ENCODE measurements at places on chromosomes 6 and 20.

GRCh38 chr6:37850260-37850659 lies 30.7 kb downstream of the ZFAND3 start:
- no peak for DNase-seq

- DNase-seq = no peak
Observed at GRCh38 chr6:946546-946945, 253.6 kb upstream of the EXOC2 start.

DNA sequence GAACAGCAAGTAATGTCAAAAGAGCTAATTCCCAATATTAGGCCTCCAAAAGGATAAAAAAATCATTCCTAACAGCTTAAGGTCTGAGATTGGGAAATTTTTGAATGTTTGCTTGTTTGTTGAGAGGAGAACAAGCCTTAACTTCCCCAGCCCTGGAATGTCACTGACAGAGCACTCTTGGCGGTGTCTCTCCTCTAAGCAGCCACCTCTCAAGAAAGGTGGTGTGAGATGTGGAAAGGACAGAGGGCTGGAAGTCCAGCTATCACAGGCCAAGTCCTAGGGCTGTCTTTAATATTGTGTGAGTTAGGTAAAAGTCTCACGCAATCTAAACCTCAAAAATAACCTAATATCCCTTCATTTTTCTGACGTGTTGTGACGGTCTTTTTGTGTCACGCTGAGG lies 101.6 kb downstream of the MTFR2 start:
- no peak for DNase-seq

- no peak for DNase-seq
Observed at GRCh38 chr6:76852776-76853175, 610.5 kb downstream of the HTR1B start.

- no peak for DNase-seq
Observed at GRCh38 chr6:161922631-161923119, 648.8 kb upstream of the AGPAT4 start.

Data from SW 1271 (cell line).